NCI-H524 treated with DMSO at 0.1 percent for 48 hours (cell line): ENCODE measurements at places on chromosomes 4 and X.

DNA sequence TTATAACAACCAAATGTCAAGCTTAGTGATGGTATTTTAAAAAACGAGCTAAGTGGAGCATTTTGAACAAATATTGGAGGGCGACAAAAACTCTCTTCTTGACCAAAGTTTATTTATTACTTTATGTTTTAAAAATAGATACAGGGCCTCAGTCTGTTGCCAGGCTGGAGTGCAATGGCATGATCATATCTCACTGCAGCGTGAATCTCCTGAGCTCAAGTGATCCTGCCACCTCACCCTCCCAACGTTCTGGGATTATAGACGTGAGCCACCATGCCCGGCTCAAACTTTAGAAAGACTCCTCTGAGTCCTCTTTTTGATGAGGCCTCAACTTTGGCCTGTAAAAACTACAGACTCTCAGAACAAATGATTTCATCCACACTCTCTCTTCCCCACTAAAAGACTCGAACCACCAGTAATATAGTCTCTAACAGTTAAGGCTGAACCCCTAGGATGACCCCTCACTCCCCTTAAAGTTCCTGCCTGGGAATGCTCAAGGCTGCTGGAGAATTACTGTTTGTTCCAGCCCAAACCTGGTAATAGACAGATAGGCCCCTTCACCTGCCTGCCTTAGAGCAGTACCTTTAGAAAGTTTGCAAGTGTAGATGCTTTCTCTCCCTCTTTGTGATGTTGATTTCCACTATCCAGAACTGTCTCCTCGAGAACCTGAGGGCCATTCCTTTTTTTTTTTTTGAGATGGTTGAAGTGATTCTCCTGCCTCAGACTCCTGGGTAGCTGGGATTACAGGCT is 55.3 kb upstream of the HPSE start:
- DNase-seq, result no peak

DNA sequence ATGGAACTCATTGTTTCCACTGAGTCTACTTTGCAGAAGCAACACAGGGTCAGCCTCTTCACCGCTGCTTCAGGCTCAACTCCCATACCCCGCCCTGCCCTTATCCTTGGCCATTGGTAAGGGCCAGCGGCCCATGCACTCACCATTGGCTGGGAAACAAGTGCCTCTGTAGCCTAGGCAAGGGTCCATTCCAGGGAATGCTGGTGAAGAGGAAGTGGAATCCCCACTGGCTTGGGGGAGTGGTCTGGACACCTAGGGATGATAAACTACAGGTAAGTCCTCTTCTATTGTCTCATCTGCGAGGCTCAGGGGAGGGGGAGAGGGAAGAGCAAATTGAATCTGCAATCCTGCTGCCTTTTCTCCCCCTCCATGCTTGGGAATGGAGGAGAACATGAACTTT is 153.1 kb downstream of the SH3BGRL start:
- DNase-seq, result no peak

- no peak for DNase-seq
These were observed 14.9 kb upstream of the NXF3 start for GRCh38 chrX:103107836-103108235.

DNA sequence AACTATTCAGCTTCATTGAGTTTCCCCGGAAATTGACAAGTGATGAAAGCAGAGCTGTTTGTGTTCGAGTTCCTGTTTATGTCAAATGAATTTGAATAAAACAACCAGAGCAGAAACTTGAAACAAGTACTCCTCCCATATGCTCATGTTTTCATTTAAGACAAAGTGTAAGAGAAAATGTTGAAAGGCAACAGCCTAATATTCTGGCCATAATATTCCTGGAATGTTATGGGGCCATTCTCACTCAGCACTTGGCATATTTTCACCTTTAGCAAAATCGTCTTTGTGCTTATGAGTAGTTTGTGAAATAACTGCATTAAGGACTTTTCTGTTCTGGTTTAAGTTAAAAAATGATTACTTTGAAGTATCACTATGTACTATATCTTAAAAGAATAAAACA is 276.0 kb upstream of the FAT1 start:
- no peak for DNase-seq

DNA sequence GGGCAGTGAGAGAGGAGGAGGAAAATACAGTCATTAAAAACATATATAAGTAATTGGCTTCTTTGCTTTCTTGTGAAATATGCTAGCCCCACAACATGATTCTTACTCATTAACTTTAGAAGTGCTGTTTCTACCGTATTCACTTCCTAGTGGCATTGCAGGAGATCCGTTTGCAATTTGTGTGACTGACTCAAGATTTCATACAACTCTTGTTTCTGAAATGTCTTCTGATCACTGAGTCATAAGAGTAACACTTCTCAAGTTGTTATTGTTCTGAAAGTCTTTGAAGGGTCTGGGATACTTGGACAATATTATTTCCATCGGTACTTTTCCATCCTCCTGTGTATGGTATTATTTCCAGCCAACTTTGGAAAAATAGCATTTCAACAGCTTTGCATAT is 310.8 kb downstream of the PACRGL start:
- no peak for DNase-seq

DNA sequence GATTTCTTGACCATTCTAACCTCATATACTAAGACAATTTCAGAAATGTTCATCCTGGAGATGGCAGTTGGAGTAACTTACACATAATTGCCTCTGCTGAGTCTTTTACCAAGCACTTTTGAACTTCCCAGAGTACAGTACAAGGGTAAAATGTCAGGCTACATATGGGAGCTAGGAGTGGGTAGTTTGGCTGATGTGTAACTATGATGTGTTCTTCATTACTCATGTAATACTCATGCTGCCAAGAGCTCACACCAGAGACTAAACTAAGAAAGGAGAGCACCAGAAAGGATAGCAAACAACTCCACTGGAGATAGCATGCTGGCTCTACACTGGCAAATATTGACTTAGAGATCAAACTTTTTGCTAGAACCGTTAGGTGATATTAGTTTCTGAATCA is 194.0 kb downstream of the PDGFRA start:
- DNase-seq, result no peak

DNA sequence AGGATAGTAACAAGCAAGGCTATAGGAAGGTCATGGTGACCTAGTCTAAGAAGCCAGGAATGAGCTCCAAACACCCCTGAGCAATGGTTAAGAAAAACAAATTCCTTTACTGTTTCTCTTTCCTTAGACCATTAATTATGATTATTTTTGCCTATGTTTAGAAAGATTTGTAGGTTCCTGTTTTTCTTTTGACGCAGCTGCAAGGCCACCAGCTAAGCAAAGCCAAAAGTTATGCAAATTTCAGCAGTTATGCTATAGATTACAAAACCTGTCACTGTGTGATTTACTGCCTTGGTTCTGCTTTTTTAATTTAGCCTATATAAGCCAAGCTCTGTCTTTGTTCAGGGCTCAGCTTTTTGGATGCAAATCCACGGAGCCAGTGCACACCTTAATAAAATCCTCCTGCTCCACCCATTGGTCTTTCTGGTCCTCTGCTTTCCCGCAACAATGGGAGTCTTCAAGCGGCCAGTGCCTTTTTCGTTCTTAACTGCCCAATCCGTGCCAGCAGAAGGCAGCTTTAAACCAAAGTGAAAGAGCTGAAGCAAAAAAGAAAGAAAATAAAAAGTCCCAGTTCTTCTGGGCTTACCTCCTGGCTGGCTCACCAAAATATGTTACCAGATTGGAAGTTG is 1.4 kb upstream of the CEP135 start:
- DNase-seq, result no peak

- peak; percentile 42 for DNase-seq
These were observed 394.5 kb downstream of the KCNIP4 start for GRCh38 chr4:21554066-21554465.

GRCh38 chr4:100681289-100681688 is 163.5 kb upstream of the EMCN start:
- no peak for DNase-seq

DNA sequence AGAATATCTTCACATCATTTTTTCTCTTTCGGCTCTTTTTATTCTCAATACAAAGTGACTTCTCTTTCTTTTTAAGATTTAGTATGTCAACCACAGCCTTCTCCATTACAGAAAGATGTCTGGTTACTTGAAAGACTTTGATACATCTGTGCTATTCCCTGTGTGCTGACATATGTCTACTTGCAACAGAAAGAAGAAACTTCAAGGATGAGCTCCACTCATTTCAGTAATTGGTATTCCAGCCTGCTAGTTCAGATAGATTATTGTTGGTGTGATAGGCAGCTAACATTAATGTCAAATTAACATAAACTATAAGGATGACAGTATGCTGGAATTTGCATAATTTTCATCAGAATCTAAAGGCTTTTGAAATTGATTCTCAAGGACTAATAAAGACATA is 948.7 kb downstream of the PCDH18 start:
- DNase-seq, result no peak

- DNase-seq, result no peak
These were observed 391 bp downstream of the UBL4A start for GRCh38 chrX:154486052-154486395.

DNA sequence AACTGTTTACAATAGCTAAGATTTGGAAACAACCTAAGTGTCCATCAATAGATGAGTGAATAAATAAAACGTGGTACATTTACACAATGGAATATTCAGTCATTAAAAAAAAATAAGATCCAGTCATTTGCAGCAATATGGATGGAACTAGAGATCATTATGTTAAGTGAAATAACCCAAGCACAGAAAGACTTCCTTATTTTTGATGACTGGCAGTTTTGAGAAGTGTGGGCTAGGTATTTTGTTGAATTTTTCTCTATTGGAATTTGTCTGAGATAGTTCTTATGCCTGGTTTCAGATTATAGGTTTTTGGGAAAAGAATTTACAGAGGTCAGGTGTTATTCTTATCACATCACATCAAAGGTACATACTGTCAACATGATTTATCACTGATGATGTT is 293.8 kb upstream of the ARSJ start:
- no peak for DNase-seq

- DNase-seq, result no peak
These were observed 26.1 kb downstream of the LAMTOR3 start for GRCh38 chr4:99868126-99868596.

DNA sequence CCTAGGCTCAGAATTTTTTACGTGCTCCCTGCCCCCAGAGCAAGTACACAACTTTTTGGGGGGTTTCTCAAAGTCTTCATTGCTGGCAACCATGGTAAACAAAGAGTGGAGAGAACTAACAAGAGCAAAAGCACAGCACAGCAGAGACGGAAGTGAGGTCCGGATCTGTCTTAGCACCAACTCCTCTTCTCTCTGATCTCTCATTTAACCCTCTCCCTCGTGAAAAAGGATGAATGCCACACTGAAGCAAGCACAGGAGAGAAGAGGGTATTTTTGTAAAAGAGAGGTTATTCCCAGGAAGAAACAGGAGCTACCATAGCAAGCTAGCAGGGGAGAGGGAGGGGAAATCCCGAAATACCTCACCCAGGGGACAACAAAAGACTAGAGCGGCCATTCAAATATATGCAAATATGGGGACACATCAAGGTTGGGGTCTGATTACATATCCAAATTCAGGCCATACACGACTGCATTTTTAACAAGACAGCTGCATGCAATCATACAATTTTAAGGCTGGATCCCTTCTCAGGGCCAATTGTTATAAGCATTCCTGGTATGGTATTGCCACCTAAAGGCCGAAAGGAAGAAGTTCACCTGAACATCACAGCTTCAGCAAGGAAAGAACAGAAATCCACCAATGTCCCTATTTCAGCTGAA is 46.6 kb downstream of the CD40LG start:
- no peak for DNase-seq

GRCh38 chr4:153507310-153508073 is 41.3 kb downstream of the TMEM131L start:
- no peak for DNase-seq

DNA sequence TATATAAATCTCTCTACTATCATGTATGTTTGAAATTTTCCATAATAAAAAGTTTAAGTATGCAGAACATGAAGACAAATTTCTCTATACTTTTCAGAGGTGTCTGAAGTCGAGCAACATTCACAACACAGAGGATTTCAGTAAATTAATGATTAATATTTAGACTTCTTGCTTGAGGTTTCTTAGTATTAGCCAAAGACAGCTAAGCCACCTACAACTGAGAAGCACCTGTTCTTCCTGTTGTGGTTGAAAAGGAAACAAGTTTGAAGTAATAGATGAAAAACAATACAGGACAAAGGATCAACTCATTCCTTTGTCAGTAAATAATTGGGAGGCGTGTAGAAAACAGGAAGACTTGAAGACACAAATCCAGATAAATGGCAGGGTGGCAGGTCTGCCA is 21.1 kb downstream of the SCML1 start:
- no peak for DNase-seq

DNA sequence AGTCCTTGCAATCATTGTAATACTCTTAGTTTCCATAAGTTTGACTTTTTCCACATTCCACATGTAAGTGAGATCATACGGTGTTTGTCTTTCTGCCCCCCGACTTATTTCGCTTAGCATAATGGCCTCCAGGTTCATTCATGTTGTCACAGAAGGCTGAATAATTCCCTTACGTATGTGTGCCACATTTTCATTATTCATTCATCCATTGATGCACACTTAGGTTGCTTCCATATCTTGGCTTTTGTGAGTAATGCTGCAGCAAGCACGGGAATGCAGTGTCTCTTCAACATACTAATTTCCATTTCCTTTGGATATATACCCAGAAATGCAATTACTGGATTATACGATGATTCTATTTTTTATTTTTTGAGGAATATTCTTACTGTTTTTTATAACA is 22.0 kb upstream of the VEGFC start:
- DNase-seq, result no peak

- peak; percentile 15 for DNase-seq
These were observed 426.3 kb upstream of the FAM241A start for GRCh38 chr4:111718763-111719559.

DNA sequence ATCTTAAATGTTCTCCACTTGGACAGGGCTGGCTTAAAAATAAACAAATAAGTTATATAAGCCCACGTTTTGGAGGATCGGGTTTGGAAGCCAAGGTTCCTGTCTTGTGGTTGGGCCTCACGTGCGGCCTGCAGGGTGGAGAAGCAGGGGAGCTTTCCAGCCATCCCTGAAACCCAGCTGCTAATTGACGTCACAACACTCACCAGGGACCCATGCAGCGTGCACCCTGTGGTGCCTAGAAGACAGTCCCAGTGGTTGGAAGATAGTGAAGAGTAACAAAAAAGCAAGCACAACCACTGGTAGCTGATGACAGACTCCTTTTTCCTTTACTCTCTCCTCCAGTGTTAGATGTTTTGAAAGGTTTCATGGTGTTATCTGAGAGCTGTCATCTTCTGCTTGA is 142.0 kb upstream of the RBPJ start:
- no peak for DNase-seq

GRCh38 chr4:5365071-5366008 is 314.1 kb downstream of the STK32B start:
- DNase-seq, result no peak

GRCh38 chrX:151774421-151774820 is 39.9 kb downstream of the CNGA2 start:
- no peak for DNase-seq

GRCh38 chrX:118108304-118108703 is 8.3 kb downstream of the KLHL13 start:
- DNase-seq, result no peak

DNA sequence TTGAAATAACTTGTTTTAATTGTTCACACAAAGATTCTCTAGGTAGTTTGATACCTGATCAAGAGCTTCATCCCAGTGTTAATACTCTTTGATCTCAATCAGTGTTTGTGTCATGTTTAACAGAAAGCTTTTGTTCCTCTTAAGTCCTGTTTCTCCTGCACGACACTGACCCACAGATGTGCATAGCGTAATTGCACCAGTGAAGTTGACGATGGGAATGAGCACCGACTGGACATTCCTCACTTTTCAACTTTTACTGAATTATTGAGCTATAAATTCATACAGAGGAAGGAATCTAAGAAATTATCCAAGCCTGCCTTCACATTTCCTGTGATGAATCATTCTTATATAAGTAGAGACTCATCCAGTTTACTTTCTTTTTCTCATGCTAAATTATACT is 878.7 kb upstream of the TENM3 start:
- no peak for DNase-seq
